Calu3 (cell line): ENCODE measurements at places on chromosomes 16 and 17. TPM values are rescaled to one million over a fixed set of nuclear protein-coding genes. Genes with fewer than 3 reads are reported as not detected.
A peak's percentile ranks its signal among the peaks of the same experiment; 100 is the strongest.

Gene TBC1D3G
- not detected in 2 replicates for total RNA-seq

Gene KRTAP4-1
- total RNA-seq: not detected in 2 replicates

GRCh38 chr17:16377941-16378341 is 3.0 kb upstream of the UBB start:
- H3K27ac ChIP-seq: no peak overlapping the region
- no peak overlapping the region for H3K4me3 ChIP-seq
- DNase-seq: peak; percentile 33
- peaks cover 26% of the 10 kb centered on the region for H3K36me3 ChIP-seq
- H3K27me3 ChIP-seq: no peaks in the 10 kb centered on the region
- peaks cover 19% of the 10 kb centered on the region for H3K4me1 ChIP-seq

Gene KRT23
- 1,389 and 1,709 TPM in 2 replicates for total RNA-seq

Gene NPIPA2
- not detected in 2 replicates for total RNA-seq

Gene SHBG
- total RNA-seq: 0.39 TPM in 1 of 2 replicates, not detected in the other

DNA sequence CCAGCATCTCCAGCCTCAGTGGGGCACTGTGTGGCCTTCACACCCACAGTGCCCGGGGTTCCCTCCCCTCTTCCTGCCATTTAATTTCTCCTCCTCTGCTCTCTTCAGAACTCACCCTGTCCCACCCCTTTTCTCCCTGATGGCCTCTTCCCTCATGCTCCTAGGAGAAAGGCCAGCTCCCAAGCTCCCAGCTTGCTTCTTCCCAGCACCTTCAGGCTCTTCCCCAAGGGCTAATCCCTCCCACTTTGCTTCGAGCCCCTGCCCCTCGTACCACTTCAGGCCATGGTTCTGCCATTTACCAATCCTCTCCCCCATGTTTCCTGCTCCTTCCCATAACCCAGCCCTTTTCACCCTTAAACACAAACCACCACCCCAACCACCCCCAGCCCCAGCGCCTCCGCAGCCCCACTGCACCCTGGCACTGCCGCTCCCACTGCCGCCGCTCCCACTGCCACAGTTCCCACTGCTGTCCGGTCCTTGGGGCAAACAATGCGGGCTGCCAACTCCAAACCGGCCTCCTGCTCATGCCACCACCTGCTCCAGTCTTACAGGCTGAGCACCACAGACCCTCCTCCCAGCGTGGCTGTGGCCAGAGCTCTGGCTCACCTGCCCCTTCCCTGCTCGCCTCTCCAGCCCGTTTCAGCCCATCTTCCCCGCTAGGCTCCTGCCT is 28.6 kb downstream of the ADAM11 start:
- H3K27ac ChIP-seq: peak overlapping the region; percentile 2
- H3K36me3 ChIP-seq: peaks cover 15% of the 10 kb centered on the region
- H3K4me3 ChIP-seq: no peak overlapping the region
- no peak for DNase-seq

GRCh38 chr16:17552351-17552750 is 81.6 kb upstream of the XYLT1 start:
- no peak overlapping the region for H3K4me3 ChIP-seq
- no peak for DNase-seq
- no peaks in the 10 kb centered on the region for H3K4me1 ChIP-seq
- no peaks in the 10 kb centered on the region for H3K27me3 ChIP-seq
- no peaks in the 10 kb centered on the region for H3K36me3 ChIP-seq

DNA sequence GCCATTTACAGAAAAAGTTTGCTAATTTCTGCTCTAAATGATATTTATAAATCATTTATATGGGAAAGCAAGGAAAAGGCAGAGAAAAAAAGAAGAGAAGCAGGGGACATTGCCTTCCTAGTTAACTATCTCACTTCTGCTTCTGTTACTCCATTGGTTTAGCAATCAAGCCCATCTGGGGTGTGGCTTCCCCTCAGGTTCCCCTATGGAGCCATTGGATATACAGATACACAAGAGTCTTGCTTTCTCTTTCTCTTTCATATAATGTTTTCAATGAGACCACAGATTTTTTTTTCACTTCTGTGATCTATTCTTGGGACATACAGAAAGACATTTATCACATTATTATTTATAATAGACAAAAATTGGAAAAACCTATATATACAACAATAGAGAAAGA is 105.6 kb upstream of the TOM1L1 start:
- no peak overlapping the region for H3K4me3 ChIP-seq
- H3K27ac ChIP-seq: no peak overlapping the region
- H3K36me3 ChIP-seq: no peaks in the 10 kb centered on the region
- H3K4me1 ChIP-seq: no peaks in the 10 kb centered on the region

- no peak for DNase-seq
- peaks cover 33% of the 10 kb centered on the region for H3K4me1 ChIP-seq
- H3K27me3 ChIP-seq: no peaks in the 10 kb centered on the region
These were observed 18.3 kb downstream of the NQO1 start for GRCh38 chr16:69707920-69708683.
